ENCODE measurements at places on chromosomes 12 and 14. TPM values are rescaled to one million over a fixed set of nuclear protein-coding genes. Genes with fewer than 3 reads are reported as not detected.

Gene C1QL4
- total RNA-seq: not detected

DNA sequence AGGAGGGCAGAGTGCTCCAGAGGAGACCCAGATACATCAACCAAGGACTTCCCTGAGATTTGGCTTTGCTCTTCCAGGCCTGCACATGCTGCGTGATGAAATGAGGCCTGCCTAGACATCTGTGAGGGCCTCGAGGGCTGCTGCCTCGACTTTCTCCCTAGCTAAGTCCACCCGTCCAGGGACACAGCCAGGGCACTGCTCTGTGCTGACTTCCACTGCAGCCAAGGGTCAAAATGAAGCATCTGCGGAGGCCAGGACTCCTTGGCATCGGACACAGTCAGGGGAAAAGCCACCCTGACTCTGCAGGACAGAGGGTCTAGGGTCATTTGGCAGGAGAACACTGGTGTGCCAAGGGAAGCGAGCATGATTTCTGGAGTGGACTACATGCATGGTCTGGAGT lies 10.7 kb downstream of the SLC25A47 start:
- no peaks in the 10 kb centered on the region for H3K4me1 ChIP-seq
- H3K27me3 ChIP-seq: no peaks in the 10 kb centered on the region
- no peak overlapping the region for H3K27ac ChIP-seq
- H3K36me3 ChIP-seq: peaks cover 25% of the 10 kb centered on the region

Gene OTOGL
- total RNA-seq: not detected

Gene TSHR
- total RNA-seq: not detected
